GDM1 (cell line): ENCODE measurements at places on chromosomes 7 and 10.

- DNase-seq = no peak
Measured at GRCh38 chr10:124181656-124182055, 88.3 kb upstream of the CHST15 start.

GRCh38 chr10:36171556-36171952 lies 529.5 kb upstream of the FZD8 start:
- DNase-seq = no peak

DNA sequence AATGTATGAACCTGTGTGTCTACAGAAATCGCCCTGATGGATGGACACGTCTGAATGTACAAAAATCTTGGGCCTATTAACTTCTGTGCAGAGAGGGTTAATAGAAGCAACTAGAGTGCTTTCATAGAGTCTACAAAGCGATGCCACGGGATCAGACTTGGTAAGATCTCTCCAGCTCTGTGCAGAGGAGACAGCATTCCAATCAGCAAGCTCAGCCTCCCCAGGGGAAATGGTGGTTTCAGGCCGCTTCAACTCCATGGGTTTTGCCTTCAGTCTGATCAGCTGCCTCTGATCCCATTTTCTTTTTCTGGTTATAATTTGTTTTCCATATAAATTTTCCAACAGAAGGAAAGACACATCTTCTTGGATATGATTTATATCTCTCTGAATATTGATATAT lies 35.1 kb upstream of the COBL start:
- DNase-seq = no peak

DNA sequence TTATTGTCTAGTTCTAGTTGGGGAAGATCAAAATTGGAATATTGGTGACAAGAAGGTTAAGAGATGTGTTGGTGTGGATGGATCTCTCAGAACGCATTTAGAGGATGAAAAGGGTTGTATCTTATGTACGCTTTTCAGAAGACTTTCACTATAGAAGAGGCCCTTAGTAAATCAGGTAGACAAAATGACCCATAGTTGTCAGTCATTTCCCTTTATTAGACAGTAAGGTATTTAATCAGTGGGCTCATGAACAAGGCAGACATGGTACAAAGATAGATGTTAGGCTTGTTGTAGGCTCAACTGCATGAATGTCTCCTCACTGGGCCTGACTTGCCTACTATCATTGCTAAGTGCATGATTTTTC lies 359.2 kb downstream of the PHF14 start:
- DNase-seq = no peak

GRCh38 chr10:44400541-44400940 lies 15.6 kb upstream of the CXCL12 start:
- no peak for DNase-seq

DNA sequence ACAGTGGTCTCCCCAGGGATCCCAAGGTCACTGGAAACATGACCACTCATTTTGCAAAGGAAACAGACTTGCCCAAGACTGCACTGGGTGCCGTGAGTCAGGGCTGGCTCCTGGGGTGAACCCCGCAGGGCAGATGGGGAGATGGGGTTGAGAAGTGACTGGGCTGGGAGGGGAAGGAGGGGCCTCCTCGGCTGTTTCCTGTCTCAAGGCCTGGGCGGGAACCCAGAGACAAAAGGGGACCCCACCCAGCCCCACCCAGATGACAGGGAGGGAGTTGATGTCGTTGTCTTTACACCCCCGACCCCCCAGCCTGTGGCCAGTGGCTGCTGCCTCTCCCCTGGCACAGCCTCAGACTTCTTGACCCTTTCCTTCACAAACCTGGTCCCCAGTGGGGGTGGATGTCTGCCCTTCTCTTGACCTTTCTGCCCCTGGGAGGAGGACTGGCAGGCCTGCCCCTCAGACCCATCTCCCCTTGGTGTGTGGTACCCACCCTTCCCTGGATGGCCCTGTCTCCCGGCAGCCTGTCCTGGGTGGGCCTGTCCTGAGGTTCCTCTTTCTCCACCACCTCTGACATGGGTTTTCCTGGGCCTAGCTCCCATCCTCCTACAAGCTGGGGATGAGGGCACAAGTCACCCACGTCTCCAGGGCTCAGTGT lies 1.4 kb downstream of the MYO1G start:
- DNase-seq = no peak

- DNase-seq = no peak
Measured at GRCh38 chr7:138720286-138720685, 19.1 kb upstream of the SVOPL start.

DNA sequence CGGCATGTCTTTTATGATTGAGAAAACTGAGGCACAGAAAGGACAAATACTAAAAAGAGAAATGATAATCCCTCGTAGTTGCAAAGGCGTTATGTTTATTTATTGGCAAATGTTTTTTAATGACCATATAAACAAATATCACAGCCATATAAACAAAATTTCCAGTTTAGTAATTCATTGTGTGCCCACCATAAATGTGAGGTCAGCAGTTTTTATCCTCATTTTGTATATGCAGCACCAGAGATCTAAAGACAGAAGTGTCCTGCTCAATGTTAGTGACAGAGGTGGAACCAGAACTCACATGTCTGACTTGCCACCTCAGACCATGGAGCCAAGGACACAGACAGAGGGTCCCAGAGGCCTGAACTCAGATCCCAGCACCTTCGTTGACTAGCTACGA lies 14.1 kb downstream of the CNNM1 start:
- DNase-seq = no peak

- no peak for DNase-seq
Measured at GRCh38 chr7:47833211-47833610, 115.1 kb downstream of the PKD1L1 start.

GRCh38 chr10:18418541-18419215 lies 232.7 kb downstream of the NSUN6 start:
- DNase-seq = no peak

DNA sequence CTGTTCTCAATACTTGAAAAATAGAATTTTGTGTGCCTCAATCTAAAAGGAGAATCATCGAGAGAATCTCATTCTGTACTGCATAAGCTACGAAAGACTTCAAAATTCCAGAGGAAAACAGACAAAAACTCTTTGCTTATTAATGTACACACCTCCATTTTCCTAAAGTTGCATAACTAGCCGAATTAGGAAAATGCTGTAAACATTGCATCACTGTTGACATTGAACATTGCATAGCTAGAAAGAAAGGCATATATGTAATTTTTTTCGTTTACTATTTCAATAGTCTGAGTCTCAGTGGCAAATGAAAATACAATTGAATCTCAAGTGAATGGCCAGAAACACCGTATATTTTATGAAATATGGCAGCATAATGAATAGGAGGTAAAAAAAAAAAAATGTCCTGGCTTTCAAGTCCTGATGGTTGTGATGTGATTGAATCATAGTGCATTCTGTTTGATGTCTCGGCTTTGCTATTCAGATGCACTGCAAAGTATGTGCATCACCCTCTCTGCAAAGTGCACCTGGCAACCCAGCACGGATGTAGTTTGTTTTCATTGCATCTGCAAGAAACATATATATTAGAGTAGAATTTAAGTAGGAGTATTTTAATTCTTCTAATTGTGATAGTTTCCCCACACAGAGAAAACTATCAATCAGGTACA lies 196.7 kb downstream of the VTI1A start:
- DNase-seq = no peak

- DNase-seq = no peak
Measured at GRCh38 chr10:69710008-69710888, 80.2 kb downstream of the FAM241B start.

DNA sequence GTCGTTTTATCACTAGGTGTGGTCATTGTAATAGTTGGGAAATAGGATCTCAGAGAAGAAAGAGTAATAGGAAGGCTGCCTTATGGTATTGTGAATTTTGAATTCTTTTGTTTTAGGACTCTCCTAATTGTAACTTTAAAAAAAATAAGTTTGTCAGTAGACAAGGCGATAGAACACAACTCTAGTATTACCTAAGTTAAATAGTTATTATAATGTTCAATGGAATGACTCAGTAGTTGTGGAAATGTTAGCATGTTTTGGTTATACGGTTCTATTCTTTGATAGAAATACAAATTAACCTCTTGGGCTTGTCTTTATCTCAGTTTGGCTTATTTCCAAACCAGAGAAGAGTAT lies 1.4 kb downstream of the DNAH11 start:
- no peak for DNase-seq

DNA sequence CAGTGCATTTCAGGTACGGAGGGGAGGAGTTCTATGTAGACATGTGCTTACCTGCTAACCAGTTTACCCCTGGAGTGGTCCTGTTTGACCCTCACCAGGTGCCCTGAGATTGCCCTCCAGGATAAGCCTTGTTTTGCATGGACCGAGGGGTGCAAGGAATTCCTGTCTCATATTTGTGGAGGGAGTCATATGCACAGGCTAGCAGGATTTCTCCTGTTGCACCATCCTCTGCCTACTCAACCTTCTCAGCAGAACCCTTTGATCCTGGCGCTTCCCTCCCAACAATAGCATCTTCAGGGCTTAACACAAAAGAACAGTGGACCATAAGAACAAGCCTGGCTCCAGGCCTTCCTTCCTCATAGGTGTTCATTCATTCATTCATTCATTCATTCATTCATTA lies 7.2 kb downstream of the TRPV6 start:
- DNase-seq = no peak

- DNase-seq = no peak
Measured at GRCh38 chr7:15057272-15057671, 154.7 kb upstream of the DGKB start.

DNA sequence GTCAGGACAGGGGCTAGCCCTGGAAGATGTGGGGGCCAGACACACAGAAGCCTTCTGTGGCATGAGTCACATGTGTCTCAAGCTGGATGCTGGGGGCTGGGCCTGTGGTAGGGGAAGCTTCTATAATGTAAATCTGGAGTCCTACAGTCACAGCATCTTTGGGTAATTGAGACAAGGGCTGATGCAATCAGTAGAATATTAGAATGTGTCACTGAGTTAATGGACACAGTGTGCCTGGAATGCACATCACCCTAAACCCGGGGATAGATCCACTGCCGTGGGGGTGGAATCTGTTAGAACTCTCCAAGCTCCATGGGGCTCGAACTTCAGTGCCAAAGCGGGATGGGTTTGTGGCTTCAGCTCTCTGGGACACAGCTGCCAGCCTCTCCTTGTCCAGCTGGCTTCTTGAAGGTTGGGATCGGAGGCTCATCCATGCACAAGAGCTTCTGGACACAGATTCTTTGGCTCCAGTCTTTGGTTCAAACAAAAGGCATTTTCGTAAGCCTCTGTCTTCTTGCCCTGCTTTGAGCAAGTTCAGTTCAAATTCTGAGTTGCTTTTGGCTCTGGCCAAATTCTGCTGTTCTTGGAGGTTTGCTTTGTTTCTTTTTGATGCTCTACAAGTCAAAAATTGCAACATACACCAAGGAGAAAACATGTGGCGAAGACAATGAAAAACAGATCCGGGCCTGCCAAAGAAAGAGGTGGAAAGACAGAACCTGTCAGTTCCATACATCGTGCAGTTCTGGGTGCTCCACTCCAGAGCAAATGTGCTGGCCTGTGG lies 194.8 kb upstream of the ZNF32 start:
- no peak for DNase-seq

- no peak for DNase-seq
Measured at GRCh38 chr10:113397047-113397446, 155.8 kb upstream of the HABP2 start.

DNA sequence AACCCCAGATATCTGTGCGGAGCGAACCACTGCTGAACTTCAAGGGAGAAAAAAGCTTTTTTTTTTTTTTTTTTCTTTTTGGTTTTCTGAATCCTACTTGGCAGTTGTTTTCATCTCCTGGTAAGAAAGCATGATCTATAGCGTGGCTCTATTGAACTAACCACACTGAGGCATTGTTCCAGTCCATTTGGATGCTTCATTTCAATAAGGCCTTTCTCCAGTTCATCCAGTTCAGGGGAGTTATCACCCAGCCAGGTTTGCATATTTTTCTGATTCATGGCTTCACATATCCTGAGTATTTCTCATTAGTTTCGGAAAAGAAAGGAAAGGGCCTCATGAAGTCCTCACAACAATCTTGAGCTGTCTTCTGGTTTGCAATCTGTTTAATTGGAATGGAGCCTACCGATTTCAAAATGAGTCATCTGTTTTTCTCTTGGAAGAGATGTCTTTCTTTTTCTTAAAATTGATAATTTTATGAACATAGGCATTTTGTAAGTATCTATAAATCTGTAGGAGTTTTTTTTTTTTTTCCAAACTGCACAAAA lies 93.1 kb upstream of the STEAP4 start:
- DNase-seq = no peak

GRCh38 chr7:90271753-90272152 lies 26.8 kb downstream of the CFAP69 start:
- no peak for DNase-seq

DNA sequence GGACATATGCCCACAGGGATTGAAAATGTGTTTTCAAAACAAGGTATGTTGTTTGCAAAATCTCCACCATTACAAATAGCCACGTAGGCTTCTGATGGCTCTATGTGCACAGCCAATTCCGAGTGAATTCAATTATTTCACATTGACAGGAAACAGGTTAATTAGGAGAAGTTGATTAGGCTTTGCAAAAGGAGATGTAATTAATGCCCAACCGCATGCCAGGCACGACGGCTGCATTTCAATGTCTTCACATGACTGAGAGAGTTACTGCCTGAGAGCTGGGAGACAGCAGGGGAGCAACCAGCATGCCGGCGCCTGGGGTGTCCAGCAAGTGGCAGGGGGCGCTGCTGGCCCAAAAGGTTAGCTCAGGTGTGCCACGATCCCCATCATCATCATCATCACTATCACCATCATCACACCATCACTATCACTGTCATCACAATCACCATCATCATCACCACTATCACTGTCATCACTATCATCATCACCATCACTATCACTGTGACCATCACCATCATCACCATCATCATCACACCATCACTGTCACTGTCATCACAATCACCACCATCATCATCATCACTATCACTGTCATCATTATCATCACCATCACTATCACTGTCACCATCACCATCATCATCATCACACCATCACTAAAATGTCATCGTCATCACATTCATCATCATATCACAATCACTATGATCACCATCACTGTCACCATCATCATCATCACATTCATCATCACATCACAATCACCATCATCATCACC lies 30.2 kb downstream of the PWWP2B start:
- DNase-seq = no peak

DNA sequence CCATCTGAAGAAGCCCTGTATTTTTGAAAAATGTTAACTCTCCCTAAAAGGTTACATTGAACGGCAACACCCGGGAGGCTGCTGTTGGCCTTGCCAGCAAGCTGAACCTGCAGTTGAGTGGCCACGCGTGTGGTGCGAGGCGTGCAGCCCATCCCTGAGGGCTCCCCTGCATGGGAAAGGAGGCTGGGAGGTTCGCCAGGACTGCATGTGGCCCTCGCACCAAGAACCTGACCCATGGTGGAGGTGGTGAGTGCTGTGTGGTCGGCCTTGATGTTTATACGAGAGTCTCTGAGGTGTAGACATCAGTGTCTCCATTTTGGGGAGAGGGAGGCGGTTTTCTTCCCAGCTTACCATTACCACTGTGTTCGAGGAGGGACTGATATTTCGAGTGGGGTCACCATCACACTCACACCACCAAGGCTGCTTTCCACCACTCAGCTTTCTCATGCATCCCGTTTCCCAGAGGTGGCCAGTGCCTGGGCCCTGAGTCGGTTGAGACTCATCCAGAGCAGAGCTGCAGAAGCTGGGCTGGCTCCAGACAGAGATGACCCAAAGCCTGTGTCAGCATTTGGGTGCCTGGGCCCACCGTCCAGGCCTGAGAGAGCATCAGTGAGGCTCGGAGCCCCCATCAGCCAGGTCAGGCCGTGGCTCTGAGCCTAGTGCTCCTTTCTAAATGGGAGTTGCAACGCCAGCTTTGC lies 222.6 kb downstream of the EBF3 start:
- DNase-seq = no peak

GRCh38 chr7:143257501-143257900 lies 5.7 kb upstream of the GSTK1 start:
- no peak for DNase-seq
